Right ventricle myocardium inferior (tissue), 1 donor: ENCODE measurements at places on chromosomes 4 and X.

DNA sequence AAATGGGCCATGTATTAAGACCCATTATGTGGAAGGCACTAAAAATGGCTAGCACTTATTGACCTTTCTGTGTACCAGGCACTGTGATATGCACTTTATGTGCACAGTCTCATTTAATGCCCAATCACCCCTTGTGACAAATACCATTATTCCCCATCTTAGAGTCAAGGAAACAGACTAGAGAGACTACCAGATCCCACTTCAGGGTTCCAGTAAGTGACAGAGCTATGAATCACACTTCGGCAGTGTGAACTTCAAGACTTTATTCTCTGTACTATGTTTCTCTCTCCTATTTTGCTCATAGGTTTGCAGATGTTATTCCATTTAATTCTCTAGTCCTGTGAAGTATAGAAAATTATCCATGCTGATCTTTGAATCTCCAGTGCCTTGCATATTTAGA, 107.0 kb downstream of the NFKB1 start:
- DNase-seq, result no peak

DNA sequence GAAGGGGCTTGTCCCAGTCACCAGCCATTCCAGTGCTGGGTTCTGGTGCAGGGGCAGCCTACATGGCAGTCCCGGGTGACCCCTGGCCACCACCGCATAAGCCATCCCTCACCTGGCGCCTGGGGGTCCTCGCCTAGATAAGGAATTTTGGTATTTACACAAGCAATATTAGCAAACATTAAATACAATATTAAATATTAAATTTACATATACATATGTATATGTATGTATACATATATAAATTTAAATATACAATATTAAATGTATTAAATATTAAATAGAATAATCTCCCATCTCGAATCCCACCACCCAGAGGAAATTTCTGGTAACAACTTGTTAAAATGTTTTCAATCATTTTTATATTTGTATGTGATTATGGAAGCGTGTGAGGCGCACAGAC, 104.6 kb upstream of the AFAP1 start:
- no peak for DNase-seq

GRCh38 chr4:182017038-182017437, 226.2 kb upstream of the TENM3 start:
- no peak for DNase-seq

DNA sequence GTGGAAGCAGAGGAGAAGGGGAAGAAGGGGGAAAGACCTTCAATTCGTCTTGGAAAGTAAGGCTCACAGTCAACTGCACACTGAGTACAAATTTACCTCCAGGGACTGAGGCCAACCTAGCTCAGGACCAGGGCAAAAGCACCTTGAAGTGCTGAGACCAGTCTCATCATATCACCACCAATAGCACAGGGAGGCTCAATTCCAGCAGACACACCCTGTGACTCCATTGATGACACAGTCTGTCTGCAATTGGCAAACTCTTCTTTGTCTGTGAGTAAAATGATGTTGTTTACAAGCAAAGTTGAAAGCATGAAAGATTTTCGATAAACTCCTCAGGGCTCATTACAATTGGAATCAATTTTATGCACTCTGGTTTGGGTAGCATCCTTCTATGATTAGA, 32.3 kb downstream of the TRIML1 start:
- DNase-seq, result no peak

DNA sequence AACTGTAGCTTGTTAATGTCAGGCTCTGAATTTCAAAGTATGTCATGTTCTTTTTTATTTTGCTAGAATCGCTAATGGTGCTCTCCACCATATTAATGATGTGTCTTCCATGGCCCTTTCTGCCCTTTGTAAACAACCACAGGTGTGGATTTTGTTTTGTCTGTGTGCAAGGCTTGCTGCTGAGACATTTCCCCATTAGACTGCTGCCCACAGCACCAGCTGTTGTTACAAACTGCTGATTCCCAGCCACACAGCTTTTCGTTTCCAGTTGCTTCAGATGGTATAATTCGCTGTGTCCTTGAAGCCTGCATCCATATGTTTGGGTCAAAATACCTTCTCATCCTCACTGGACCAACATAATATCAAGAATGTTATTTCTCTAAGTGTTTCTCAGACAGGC, 32.8 kb downstream of the KCNIP4 start:
- no peak for DNase-seq

DNA sequence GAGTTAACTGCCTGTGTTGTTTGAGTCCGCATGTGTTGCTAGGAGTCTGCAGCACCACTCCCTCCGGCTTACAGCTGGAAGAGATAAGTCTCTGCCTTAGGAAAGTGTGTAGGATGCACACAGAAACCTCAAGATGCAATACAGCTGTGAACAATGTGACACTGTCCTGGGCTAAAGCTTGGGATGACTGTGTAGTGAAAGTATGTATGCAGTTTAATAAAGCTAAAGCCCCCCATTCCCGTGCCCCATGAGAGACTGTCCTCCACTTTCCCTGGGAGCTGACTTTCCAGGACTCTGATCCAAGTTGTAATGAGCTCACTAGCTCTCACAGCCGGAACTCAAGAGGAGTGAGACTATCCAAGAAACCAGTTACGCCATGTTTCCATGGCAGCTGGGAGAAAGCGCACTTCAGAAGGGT, 156.6 kb upstream of the FTHL17 start:
- DNase-seq, result no peak

- DNase-seq, result no peak
Measured at GRCh38 chr4:6876440-6876839, 33.2 kb upstream of the TBC1D14 start.

GRCh38 chrX:130091980-130092522, 18.2 kb downstream of the ELF4 start:
- peak; percentile 84 for DNase-seq

GRCh38 chrX:14173873-14174272, 144.2 kb upstream of the GEMIN8 start:
- no peak for DNase-seq

DNA sequence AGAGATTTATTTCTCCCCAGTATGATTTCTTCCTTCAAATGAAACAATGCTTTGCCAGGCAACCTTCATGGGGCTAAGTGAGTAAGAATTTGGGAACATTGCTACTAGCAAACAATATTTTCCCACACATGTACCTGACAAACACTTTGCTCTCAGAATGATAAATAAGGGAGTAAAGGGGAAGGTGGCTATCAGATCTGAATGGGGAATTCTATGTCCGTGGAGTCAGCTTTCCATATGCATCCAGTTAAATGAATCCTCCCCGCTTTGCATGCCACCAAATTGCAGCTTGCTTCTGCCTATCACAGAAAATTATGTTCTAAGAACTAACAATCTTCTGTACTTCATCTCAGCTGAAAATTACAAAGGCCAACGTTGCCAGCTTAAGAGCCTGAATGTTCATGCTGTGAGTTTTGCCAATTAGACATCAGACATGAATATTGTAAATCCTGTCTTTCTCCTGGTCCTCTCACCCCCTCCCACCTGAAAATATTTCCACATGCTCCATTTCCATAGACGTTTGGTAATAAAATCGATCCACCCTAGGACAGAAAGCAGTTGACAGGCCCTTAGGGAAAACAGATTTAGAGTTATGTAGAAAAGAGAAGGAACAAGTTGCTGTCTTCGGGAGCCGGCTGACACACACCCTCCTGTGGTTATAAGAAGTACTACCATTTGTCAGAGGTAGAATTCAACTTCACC, 6.3 kb downstream of the MEPE start:
- peak; percentile 73 for DNase-seq

GRCh38 chr4:25915353-25915705, 1.3 kb downstream of the SMIM20 start:
- DNase-seq, result no peak

DNA sequence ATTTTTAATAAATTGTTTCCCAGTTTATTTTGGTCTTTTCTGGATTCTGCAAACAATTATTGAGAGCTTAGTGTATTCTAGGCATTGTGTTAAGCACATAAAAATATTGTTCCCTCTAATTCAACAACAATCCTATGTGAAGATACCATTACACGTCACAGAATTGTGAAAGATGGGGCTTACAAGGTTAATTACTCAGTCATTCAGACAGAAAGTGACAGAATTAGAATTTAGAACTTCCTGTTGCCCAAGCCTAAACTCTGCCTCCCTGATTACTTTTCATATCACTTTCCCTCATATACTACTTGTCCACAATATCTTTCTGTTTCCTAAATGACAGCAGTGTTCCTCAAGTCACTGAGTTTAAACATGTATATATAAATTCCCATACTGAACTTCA, 186.7 kb upstream of the VEGFC start:
- DNase-seq, result no peak

- peak; percentile 96 for DNase-seq
Measured at GRCh38 chrX:68828740-68829581, at the start of gene EFNB1. Gene EFNB1 (plus strand): TSS chrX:68829021. CDS start chrX:68829777, 756 bp downstream.

- DNase-seq, result no peak
Measured at GRCh38 chr4:9996319-9997110, 24.8 kb downstream of the SLC2A9 start.

- no peak for DNase-seq
Measured at GRCh38 chrX:19627533-19627932, 112.2 kb upstream of the MAP3K15 start.

DNA sequence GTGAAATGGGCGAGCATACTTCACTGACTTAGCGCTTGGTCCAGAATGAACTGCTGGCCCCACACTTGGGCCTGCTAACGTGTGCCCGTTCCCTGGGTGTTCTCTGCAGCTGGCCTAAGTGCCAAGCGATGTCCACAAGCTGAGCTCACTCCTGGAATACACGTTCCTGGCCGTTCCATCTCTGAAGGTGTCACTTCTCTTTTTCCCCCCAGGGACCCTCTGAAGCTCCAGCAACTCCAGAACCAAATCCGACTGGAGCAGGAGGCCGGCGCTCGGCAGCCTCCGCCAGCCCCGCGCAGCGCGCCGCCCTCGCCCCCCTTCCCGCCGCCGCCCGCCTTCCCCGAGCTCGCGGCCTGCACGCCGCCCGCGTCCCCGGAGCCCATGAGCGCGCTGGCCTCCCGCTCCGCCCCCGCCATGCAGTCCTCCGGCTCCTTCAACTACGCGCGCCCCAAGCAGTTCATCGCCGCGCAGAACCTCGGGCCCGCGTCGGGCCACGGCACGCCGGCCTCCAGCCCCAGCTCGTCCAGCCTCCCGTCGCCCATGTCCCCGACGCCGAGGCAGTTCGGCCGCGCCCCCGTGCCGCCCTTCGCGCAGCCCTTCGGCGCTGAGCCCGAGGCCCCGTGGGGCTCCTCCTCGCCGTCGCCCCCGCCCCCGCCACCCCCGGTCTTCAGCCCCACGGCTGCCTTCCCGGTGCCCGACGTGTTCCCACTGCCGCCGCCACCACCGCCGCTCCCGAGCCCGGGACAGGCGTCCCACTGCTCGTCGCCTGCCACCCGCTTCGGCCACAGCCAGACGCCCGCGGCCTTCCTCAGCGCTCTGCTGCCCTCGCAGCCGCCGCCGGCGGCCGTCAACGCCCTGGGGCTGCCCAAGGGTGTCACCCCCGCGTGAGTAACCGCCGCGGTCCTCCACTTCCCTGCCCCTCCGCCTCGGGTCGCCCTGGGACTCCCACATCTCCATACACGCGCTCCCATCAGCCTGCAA, 132.3 kb downstream of the CBR4 start:
- peak; percentile 83 for DNase-seq

- DNase-seq, result no peak
Measured at GRCh38 chrX:46884799-46885198, 27.4 kb upstream of the JADE3 start.

DNA sequence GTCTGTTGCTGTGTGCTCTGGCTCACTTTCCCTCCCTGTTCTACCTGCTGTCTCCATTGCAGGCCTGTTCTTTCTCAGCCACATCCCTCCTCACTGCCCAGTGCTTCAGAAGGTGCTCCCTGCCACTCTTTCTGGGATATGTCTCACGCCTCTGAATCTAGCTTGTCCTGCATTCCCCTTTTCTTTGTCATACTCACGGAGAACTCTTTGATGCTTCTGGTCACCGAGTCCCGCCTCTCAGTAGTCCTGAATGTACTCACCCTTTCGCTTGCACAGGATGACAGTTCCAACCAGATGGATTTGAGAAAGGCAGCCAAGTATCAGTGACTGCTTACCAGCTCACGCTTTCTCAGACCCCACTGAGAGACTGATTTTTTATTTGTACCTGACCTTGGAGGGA, 65.2 kb upstream of the TLR2 start:
- no peak for DNase-seq
